ENCODE measurements at places on chromosomes 1 and 21.

- no peak for DNase-seq
Observed at GRCh38 chr1:80170811-80171485, 1164.4 kb upstream of the ADGRL4 start.

DNA sequence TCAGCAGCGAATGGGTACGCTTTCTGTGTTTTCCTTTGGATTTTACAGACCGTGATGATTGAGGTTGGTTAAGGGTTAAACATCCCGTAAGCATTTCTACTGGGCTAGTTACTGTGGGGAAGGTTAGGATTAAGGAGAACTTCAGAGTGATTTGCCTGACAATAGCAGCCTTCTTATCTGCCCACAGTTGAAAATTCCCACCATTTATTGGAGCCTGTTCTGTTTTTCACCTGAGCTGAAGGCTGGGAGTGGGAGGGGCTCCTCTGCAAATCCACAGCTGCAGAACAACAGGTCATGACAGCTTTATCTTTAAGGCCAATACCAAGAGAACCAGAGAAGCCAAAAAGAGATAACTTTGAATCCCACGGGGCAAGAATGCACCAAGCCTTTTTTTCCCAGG, 168.6 kb downstream of the KAZN start:
- no peak for DNase-seq

DNA sequence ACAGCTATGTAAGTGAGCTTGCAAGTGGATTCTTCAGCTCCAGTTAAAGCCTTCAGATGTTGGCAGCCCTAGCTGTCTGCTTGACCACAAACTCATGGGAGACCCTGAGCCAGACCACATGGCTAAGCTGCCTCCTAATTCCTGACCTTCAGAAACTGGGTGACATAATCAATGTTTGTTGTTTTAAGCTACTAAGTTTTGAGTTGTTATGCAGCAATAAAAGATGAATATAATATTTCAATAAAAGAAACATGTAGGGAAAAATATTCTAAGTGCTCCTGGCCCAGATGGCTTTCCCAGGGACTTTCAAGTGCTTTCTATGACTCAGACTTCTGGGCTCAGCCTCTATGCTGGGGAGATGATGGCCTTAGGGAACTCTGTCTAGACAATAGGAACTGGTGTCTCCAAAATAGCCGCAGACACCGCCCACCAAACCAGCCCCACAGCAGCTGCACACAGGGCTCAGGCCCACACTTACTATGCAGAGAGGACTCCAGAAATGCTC, 20.3 kb upstream of the AZIN2 start:
- DNase-seq = peak; percentile 99

GRCh38 chr1:54549181-54549924, 1.3 kb downstream of the ACOT11 start:
- no peak for DNase-seq

- DNase-seq = no peak
Observed at GRCh38 chr1:171929121-171929520, 87.8 kb downstream of the DNM3 start.

DNA sequence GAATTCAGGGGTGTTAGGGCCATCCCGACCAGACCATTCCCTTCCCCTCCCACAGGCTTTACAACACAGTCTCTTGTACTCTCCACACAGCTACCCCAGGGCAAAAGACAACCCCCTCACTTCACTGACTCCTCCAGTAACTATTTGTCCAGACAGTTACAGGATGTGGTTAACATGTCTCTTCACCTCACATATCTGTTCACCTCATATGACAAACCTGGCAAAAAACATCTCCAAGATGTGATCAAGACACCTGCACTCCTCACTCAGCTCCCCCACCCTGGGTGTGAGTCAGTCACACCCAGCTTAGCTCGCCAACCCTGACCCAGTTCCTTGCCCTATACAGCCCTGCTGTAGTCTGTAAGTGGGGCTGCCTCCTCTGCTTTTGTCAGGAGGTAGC, 490.5 kb upstream of the CHRM3 start:
- no peak for DNase-seq

GRCh38 chr1:171769171-171769570, 12.3 kb upstream of the METTL13 start:
- DNase-seq = no peak

DNA sequence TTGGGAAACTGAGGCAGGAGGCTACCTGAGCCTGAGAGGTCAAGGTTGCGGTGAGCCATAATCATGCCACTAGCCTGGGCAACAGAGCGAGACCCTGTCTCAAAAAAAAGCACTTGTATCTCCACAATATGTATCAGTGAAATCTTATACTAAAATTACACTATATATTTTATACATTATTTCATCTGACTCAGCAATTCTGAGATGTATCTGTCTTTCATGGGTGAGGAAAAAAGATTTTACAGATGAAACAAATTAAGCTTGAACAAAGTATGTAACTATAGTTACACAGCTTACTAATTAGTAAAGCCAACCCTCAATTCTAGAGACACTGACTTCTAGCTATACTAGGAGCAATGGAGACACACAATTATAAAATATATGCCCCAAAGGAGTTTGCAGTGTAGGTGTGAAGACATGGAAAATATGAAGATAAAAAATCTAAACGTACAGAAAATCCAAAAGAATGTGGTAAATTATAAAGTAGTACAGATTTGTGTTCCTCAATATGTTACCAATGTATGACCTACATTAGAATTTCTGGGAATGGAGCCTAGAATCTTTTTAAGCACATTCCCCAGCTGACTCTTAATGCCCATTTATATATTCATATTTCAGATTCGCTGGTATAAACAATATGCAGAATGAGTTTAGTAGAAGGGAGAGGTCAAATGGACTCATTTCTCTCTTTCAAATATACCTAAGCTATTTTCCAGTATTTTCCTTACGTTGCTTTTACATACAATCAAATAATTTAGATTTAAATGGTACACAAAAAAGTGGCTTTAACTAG, 14.6 kb downstream of the GTF2B start:
- no peak for DNase-seq

DNA sequence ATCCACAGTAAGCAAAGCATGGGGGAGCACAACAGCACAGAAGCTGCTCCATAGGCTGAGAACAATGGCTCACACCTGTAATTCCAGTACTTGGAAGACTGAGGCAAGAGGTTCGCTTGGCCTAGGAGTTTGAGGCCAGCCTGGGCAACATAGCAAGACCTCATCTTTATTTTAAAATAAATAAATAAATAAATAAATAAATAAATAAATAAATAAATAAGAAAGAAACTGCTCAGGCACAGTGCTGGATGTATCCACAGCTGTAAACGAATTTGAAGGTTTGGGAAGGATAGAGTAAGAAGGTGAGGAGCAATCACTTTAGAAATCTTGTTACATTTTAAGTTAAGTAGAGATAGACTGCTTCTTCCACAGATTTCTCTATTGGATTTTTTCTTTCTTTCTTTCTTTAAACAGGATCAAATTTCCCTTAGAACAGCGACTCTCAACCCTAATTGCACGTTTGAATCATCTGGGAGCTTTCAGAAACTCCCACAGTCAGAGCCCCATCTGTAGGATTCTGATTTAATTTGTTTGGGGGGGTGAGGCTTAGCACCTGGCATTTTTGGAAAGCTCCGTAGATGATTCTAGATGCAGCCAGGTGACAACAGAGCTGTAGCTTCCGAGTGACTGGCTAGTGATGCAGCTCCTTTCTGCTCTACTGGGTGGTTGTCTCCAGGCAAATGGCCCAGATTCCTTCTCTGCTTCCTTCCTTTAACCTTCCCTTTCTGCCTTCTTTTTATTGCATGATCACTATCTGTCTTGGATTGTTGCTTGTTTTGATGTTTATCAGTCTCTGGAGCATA, 53.5 kb downstream of the S1PR1 start:
- DNase-seq = no peak

- DNase-seq = no peak
Observed at GRCh38 chr1:204711103-204711946, 25.8 kb upstream of the LRRN2 start.

- no peak for DNase-seq
Observed at GRCh38 chr1:89870998-89871397, 50.2 kb downstream of the LRRC8D start.

GRCh38 chr21:30710499-30710898, 8.1 kb downstream of the KRTAP21-3 start:
- no peak for DNase-seq

DNA sequence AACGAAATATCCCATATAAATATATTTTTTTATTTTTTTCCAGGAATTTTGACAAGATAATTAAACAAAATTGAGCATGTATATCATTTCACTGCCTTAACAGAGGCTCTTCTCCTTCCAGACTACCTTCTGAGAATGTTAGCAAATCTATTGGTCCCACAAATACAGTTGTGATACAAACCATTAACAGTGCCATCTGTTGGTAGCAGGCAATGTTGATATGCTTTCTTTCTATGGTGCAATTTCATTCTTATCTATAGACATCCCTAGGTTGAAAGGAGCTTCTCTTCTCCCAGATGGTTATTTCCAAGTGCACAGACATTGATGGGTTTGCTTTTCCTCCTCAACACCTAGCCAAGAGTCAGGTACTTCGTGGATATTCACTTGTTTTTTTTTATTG, 303.6 kb downstream of the USH2A start:
- DNase-seq = peak; percentile 35

DNA sequence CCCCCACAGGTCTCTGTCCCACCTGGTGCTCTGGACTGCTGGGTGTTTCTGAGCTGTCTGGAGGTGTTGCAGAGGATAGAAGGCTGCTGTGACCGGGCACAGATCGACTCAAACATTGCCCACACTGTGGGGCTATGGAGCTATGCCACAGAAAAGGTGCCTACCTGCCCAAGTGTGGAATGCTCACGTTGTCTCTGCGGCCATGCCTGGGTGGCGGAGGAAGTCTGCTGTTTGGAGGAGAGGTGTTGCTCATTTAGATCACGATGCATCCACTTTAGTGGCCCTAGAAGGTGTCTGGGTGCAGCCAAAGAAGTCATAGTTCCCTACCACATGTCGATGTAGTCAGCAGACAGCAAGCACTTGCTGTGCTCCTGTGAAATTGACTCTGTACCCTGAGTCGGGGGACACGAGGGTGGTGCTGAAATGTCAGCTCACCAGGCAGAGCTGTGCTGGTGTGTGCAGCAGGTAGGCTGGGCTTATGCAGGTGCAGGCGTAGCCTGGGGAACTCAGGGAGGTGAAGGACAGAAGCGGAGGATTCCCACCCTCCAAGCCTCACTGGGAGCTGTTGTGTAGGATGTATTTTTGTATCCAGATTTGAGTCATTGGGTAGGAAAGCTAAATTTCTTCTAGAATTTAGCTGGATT, 32.8 kb upstream of the PWP2 start:
- DNase-seq = no peak

DNA sequence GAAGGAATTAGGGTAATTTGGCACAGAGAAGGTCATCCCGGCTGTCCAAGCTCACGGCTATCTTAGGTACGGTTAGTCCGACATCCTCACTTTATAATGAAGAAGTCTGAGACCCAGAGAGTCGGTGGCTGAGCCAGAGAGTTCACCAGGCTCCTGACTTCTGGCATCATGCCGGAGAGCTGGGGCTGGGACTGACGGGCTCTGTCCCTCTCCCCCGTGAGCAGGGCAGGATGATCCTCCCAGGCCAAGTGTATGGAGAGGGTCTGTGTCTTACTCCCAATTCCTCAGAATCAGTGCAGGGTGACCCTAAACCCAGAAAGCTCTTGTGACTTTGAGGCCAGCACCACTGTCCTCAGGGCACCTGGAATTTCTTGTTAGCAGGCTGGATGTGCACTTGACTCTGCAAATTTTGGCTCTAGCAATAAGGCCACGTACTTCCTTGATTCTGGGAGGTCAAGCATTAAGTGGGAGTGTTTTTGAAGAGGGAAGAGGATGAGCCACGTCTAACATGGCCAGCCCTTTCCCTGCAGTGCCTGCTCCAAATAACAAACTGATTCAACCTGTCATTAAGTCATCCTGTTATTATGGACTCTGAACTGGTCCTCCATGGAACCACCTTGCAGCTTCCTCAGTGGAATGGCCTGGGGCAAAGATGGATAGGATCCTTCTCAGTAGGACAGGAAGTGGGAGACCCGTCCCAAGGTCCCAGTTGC, 20.8 kb upstream of the BTG2 start:
- DNase-seq = no peak

- no peak for DNase-seq
Observed at GRCh38 chr1:76187436-76187835, 112.9 kb downstream of the ST6GALNAC3 start.

- DNase-seq = no peak
Observed at GRCh38 chr1:198001776-198002408, 84.7 kb downstream of the LHX9 start.

- peak; percentile 75 for DNase-seq
Observed at GRCh38 chr1:17606826-17607440, 67.4 kb downstream of the ARHGEF10L start.

DNA sequence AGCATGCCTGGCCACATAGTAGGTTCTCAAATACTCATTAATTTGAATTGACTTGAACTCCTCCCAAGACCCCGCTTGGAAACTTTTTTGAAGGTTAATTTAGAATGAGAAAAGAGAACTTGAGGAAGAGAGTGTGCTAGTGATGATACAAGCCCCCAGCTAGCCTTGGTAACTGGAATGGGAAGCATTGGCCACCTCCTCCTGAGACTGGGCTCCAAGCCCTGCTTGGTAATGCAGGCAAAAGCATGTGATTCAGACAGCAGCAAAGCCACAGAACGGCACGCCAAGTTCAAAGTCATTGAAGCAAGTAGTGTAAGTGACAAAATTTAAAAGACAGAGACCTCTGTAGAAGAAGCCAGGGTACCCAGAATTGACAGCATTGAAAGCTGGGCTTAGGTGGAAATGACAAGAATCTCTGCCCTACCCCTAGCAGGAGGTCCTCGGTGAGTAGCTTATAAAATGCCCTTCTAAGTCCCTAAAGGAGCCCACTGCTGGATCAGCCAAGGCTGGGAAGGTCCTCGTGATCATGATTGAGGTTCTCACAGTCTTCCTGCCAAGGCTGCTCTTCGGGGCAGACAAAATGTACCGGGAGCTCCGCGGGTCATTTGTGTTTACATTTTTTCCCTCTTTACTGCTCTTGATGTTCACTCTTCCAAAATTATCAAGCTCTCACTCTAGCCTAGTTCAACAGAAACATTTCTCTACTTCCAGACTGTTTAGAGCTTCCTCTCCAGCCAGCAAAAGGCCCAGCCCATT, 99.4 kb downstream of the TSEN15 start:
- no peak for DNase-seq

GRCh38 chr1:17935230-17935629, 172.4 kb upstream of the IGSF21 start:
- DNase-seq = no peak

DNA sequence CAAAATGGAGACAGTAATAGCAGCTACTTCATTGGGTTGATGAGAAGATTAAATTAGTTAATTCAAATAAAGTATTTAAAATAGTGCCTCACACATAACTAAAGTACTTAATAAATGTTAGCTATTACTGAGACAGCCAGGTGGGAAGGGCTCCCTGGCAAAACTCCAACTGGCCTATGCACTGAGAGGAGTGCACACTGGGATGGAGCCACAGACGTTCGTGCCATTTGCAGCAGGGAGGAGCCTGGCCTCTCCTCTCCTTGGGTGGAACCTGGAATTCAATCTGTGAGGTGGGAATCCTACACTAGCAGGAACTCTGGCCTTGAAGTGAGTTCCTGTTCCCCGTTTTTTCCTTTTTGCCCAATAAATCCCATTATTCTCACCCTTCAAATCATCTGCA, 28.1 kb downstream of the SLC5A9 start:
- DNase-seq = no peak

GRCh38 chr21:35893156-35893555, 167.2 kb downstream of the SETD4 start:
- DNase-seq = no peak

GRCh38 chr1:246949956-246950355, 18.2 kb upstream of the AHCTF1 start:
- no peak for DNase-seq

- DNase-seq = no peak
Observed at GRCh38 chr1:243786531-243786930, 63.5 kb downstream of the AKT3 start.

Data from SJCRH30 (cell line).